ENCODE measurements at places on chromosomes 1 and 21. TPM values are rescaled to one million over a fixed set of nuclear protein-coding genes. Genes with fewer than 3 reads are reported as not detected.
A peak's percentile ranks its signal among the peaks of the same experiment; 100 is the strongest.

ZFP69 gene
- 2.6 TPM for total RNA-seq

TCP10L gene
- not detected for total RNA-seq

TMEM51 gene
- total RNA-seq, result 27.4 TPM

- DNase-seq, result no peak
Observed at GRCh38 chr1:105100102-105100501, 1350.4 kb downstream of the AMY1C start.

DNA sequence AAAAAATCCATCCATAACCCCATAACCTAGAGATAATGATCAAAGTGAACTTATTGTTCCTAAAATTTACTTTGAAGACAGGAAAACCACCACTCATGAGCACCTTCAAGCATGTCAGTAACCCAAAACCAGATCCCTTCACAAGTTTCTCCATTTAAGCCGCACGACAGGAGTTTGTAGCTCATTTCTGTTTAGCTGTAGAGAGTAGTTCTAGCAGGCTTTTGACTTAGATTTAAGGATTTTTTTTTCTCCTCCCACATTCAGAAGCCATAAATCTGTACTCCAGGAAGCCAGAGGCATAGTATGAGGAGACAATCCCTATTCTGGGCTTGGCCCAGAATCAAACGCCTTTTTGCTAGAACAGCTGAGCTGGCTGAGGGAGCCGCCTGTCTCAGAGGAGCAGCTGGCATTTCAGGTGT lies 25.6 kb downstream of the TOMM20 start:
- DNase-seq, result peak; percentile 70

- peak; percentile 42 for DNase-seq
Observed at GRCh38 chr1:54017979-54018378, at the start of gene LDLRAD1. LDLRAD1 (minus strand) TSS chr1:54018186; CDS start chr1:54018112, 74 bp downstream.

DNA sequence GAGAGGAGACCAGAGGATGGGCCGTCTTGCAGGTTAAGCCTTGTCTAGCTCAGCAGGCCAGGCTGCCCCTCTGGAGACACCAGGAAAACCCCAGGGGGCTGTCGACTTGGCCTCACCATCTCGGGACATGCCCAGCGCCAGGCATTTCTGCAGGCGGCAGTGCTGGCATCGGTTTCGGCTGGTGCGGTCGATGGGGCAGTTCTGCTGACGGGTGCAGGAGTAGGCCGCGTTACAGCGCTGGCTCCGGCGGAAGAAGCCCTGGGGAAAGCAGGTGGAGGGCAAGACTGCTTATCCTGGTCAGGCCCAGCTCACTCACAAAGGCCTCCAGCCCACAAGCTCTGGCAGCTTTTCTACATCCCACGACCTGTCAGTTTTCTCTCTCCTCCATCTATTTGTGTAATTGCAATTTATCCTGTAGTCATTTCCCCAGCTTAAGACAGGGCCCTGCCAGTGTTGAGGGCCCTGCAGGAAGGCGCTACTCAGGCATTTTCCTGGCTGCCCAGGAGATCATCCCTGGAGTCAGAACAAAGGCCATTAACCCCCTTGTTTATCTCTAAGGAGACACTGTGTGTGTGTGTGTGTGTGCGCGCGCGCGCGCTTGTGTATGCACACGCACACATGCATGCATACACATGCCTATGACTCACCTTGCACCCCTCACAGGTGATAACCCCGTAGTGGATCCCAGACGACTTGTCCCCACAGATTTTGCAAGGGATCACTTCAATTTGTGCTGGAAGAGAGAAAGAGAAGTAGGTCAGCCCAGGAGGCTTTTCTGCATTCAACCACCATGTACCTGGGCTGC lies 11.5 kb upstream of the LINGO4 start:
- no peak for DNase-seq

GRCh38 chr1:64550946-64551605 lies 81.1 kb downstream of the CACHD1 start:
- DNase-seq, result no peak

DNA sequence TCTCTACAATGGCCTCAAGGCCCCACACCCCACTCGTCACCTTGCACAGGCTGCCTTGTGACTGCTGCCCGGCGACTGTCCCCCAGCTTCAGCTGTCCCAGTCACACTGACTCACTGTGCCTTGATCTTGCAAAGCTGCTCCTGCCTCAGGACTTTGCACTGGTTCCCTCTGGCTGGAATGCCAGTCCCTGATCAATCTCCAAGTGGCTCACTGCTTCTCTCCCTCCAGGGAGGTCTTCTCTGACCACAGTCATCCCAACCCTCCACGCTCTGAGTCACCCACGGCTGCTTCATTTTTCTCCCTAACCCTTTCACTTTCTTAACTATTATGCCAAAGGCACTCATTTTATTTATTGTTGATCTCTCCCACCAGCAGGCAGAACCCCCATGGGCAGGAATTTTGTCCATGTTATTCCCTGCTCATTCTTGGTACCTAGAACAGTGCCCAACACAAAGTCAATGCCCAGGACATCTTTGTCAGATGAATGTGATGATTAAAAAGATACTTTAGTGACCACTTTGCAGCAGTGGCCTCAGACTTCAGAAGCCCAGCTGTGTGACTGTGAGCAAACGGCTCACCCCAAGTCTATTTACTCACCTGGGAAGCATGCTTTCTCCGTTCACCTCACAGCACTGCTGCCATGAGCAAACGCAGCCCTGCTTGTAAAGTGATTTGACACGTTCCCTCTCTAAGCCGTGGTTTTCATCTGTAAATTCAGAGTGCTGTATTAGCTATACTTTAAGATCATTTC lies 53.4 kb downstream of the ZBTB18 start:
- no peak for DNase-seq

All from left colon (tissue), 2 donors.